ENCODE measurements at places on chromosomes 2 and 18. TPM values are rescaled to one million over a fixed set of nuclear protein-coding genes. Genes with fewer than 3 reads are reported as not detected.

DNA sequence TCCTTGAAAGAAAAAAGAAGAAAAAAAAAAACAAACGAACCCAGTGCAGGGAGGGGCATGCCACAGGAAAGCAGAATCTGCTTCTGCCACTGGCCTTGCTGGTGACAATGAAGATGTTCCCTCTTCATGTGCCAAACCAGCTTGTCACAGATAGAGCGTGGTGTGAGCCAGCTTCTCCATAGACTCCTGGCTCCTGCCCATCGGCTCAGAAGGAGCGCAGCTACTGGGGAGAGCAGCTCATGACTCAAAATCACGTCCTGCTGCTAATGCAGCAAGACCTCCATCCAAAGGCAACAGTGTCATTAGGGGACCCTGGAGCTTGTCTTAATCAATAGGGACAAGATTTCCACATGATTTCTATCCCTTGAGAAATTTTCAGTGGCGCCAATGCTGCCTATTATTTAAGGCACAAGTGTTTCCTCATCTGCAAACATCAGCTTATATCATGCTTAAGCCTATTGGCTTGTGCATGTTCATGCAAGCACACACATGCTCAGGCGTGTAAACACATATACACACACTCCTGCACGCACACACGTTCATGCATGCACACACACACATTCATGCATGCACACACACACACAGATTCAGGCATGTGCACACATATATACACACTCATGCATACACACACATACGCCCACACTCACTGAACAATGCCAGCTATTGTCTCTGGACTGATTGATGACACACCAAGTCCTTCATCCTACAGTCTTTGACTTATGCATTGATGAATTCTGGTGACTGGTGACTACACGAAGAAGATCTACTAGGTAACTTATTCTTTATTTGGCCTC lies 682.0 kb upstream of the ID2 start:
- H3K4me3 ChIP-seq, result no peak overlapping the region
- H3K4me1 ChIP-seq, result no peaks in the 10 kb centered on the region
- no peaks in the 10 kb centered on the region for H3K36me3 ChIP-seq
- DNase-seq, result no peak
- H3K27ac ChIP-seq, result no peak overlapping the region

GRCh38 chr2:164960159-164960558 lies 4.8 kb upstream of the SLC38A11 start:
- no peak overlapping the region for H3K27ac ChIP-seq
- H3K4me3 ChIP-seq, result no peak overlapping the region
- no peaks in the 10 kb centered on the region for H3K4me1 ChIP-seq
- DNase-seq, result no peak

GRCh38 chr2:216234106-216234505 lies 125.0 kb downstream of the XRCC5 start:
- H3K4me3 ChIP-seq, result no peak overlapping the region
- no peak overlapping the region for H3K27ac ChIP-seq
- H3K4me1 ChIP-seq, result no peaks in the 10 kb centered on the region

RGPD3 gene
- total RNA-seq, result 0.22 TPM

GRCh38 chr2:88580088-88580487 lies 47.2 kb downstream of the EIF2AK3 start:
- H3K4me3 ChIP-seq, result no peak overlapping the region
- H3K36me3 ChIP-seq, result peaks cover 3% of the 10 kb centered on the region
- DNase-seq, result no peak
- H3K27ac ChIP-seq, result no peak overlapping the region
- no peaks in the 10 kb centered on the region for H3K4me1 ChIP-seq
- no peaks in the 10 kb centered on the region for H3K27me3 ChIP-seq

Measured in H9 (cell line).